ENCODE measurements at places on chromosomes 6 and 20. TPM values are rescaled to one million over a fixed set of nuclear protein-coding genes. Genes with fewer than 3 reads are reported as not detected.

The FAM83B gene
- not detected for total RNA-seq

The BPI gene
- 0.12 TPM for total RNA-seq

The SLC17A1 gene
- not detected for total RNA-seq

The GSTA3 gene
- not detected for total RNA-seq

The IPCEF1 gene
- total RNA-seq: not detected

The SEC23B gene
- 38.7 TPM for total RNA-seq

The PPIL4 gene
- 23.9 TPM for total RNA-seq

The PACRG gene
- total RNA-seq: 0.12 TPM

The PI3 gene
- total RNA-seq: not detected

The PHACTR1 gene
- total RNA-seq: 1.1 TPM

The OR2H2 gene
- not detected for total RNA-seq

The CDH4 gene
- total RNA-seq: 0.82 TPM

The MEP1A gene
- total RNA-seq: not detected

The RFX6 gene
- total RNA-seq: not detected

The AK9 gene
- total RNA-seq: 2.4 TPM

The SAPCD1 gene
- 2.8 TPM for total RNA-seq

The EDN1 gene
- total RNA-seq: 1.4 TPM

The LY6G5B gene
- 1.2 TPM for total RNA-seq

The EFCAB8 gene
- total RNA-seq: not detected

The HLA-DMA gene
- 4.3 TPM for total RNA-seq

The RBPJL gene
- not detected for total RNA-seq

Data from pericardium fibroblast (primary cell).